ENCODE measurements at places on chromosomes 1 and 21.

GRCh38 chr1:113215015-113215414, 142.0 kb downstream of the LRIG2 start:
- H3K4me3 ChIP-seq: no peak overlapping the region
- H3K4me1 ChIP-seq: peaks cover 31% of the 10 kb centered on the region
- no peak overlapping the region for H3K27ac ChIP-seq

- H3K36me3 ChIP-seq: no peaks in the 10 kb centered on the region
- H3K27ac ChIP-seq: no peak overlapping the region
- H3K4me3 ChIP-seq: no peak overlapping the region
- no peaks in the 10 kb centered on the region for H3K27me3 ChIP-seq
- peaks cover 13% of the 10 kb centered on the region for H3K4me1 ChIP-seq
Measured at GRCh38 chr1:166089804-166090203, 77.0 kb downstream of the FAM78B start.

DNA sequence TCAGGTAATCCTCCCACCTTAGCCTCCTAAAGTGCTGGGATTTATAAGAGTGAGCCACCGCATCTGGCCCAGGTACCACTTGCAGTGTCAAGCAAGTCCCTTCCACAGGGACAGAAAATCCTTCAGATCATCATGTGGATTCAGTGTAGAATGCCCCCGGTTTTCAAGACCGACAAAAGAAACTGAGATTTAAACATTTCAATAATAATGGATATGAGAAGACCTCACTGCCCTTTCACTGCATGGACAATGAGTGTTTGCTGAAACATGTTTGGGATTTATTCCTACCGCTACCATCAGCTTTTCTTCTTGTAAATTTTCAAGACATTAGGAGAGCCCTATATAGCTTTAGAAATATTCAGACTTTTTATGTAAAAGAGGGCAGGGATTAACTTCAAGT, 41.5 kb downstream of the HTR6 start:
- no peaks in the 10 kb centered on the region for H3K27me3 ChIP-seq
- peaks cover 9% of the 10 kb centered on the region for H3K4me1 ChIP-seq
- no peak overlapping the region for H3K27ac ChIP-seq
- H3K4me3 ChIP-seq: no peak overlapping the region
- H3K36me3 ChIP-seq: no peaks in the 10 kb centered on the region
- no peak for DNase-seq

GRCh38 chr1:244850099-244850852, 14.1 kb downstream of the HNRNPU start:
- H3K36me3 ChIP-seq: peaks cover 54% of the 10 kb centered on the region
- DNase-seq: no peak
- no peaks in the 10 kb centered on the region for H3K27me3 ChIP-seq
- H3K4me1 ChIP-seq: peaks cover 12% of the 10 kb centered on the region

DNA sequence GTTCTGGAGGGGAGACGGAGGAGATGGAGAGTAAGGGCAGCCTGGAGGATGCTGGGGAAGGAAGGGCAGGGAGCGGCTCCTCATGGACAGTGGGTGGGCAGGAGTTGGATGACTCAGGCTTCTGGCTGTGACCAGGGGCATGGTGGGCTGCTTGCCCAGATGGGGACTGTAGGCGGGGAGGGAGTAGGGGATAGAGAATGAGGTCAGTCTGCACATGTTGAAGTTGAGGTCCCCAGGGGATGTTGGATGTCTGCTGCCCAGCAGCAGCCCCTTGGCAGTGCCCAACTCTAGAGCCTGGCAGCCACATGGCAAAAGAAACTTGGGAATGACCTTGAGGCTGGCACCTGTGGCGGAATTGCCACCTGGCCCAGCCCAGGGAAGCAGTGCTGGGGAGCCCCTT, 6.4 kb downstream of the SELENON start:
- no peak overlapping the region for H3K27ac ChIP-seq
- no peak for DNase-seq
- no peaks in the 10 kb centered on the region for H3K27me3 ChIP-seq
- no peaks in the 10 kb centered on the region for H3K36me3 ChIP-seq
- no peaks in the 10 kb centered on the region for H3K4me1 ChIP-seq
- H3K4me3 ChIP-seq: no peak overlapping the region
